Progenitor cell of endocrine pancreas (in vitro differentiated cells): ENCODE measurements at places on chromosomes 5 and 9.

- no peak for DNase-seq
Observed at GRCh38 chr5:158570502-158570901, 529.2 kb downstream of the EBF1 start.

- no peak for DNase-seq
Observed at GRCh38 chr5:123116058-123116457, 27.0 kb downstream of the PRDM6 start.

GRCh38 chr5:51326844-51327243 lies 56.4 kb upstream of the ISL1 start:
- no peak for DNase-seq

DNA sequence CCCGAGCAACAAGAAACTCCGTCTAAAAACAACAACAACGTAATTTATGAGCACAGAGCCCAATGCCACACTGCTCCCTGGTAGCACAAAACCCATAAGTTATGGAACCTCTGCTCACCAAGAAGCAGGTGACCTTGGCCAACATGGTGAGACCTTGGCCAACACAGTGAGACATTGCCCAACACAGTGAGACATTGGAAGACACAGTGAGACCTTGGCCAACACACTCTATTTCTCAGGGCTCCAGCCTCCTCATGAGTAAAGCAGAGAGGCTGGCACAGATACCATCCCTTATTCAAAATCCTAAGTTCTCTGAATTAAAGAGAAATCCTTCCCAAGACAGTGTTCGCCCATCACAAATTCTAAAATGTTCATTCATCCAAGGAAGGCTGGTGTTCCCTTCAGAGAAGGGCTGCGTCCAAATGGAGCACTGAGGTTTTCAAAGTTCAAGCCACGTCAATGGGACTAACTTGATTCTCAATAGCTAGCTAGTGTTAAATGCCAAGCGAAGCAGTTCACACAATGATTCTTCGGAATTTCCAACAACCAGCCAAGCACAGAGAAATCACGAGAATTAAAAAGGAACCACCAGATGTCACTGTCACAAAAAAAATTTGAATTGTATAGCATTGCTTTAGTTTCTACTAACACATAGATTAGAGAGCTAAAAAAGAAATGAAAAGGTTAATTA lies 29.5 kb downstream of the TTC39B start:
- DNase-seq, result no peak

GRCh38 chr5:168311061-168311566 lies 19.7 kb downstream of the WWC1 start:
- DNase-seq, result no peak

- DNase-seq, result no peak
Observed at GRCh38 chr9:123550012-123550411, 194.0 kb downstream of the CRB2 start.

GRCh38 chr9:133046196-133046899 lies 15.4 kb upstream of the CEL start:
- DNase-seq, result no peak

GRCh38 chr5:80204808-80205614 lies 50.8 kb downstream of the SERINC5 start:
- DNase-seq, result peak; percentile 38
